ENCODE measurements at places on chromosomes 6 and 20.

GRCh38 chr6:12490351-12490903 lies 200.3 kb downstream of the EDN1 start:
- no peak for DNase-seq

GRCh38 chr20:11882651-11883050 lies 35.0 kb upstream of the BTBD3 start:
- DNase-seq = no peak

- DNase-seq = no peak
These were observed 763 bp downstream of the ZKSCAN8 start for GRCh38 chr6:28142446-28142845.

DNA sequence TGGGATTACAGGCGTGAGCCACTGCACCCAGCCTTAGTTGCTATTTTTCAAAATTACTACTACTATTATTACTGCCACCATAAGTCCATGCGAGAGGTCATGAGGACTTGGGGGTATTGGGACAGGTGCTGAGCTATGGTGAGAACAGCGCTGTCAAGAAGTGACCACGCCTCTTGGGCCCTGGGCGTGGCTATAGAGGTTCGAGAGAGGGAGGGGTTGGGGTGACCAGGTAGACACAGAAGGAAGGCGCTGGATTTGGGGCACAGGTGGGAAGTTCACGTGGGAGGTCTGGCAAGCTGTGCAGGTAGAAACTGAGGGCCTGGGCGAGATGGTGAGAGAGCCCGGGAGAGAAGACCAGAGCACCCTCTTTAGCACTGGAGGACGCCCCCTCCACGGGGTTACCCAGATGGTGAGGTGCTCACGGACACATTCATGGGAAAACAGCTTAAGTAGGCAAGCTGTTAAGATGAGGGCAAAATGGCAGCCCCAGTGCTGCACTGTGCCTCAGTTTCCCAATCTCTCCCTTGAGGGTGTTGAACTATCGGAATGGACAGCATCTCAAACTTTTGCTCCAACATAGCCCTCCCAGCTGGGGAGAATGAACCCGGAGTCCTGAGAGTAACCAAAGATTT lies 61.0 kb downstream of the RAB44 start:
- no peak for DNase-seq

DNA sequence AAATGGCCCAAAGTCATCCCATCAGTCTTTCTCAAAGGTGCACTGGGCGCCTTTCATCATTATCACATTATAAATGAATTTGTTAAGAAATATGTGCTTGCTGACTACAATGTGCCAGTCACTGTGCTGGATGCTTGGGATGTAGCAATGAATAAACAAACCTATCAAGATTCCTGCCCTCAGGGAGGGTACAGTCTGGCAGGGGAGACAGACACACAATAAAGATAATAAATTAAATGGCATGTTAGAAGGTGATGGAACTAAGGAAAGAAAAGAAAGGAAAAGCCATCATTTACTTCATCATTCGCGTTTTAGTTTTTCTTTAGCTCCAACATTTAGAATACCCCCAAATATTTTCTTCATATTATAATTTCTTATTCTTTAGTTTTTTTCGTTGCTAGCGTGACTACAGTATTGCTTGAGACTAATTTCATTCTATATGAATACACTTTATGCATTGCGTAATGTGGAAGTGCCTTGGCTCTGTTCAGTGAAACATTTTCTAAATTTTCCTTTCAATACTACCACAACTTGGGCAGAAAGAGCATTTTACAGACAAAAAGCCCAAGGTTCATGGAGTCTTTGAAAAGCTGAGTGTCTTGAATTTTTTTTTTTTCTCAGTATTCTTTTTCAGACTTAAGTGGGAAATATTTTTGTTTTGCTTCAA lies 48.7 kb upstream of the CITED2 start:
- DNase-seq = no peak

GRCh38 chr6:130134582-130134981 lies 88.2 kb downstream of the SAMD3 start:
- DNase-seq = no peak

GRCh38 chr20:49445176-49445575 lies 37.3 kb downstream of the KCNB1 start:
- no peak for DNase-seq

DNA sequence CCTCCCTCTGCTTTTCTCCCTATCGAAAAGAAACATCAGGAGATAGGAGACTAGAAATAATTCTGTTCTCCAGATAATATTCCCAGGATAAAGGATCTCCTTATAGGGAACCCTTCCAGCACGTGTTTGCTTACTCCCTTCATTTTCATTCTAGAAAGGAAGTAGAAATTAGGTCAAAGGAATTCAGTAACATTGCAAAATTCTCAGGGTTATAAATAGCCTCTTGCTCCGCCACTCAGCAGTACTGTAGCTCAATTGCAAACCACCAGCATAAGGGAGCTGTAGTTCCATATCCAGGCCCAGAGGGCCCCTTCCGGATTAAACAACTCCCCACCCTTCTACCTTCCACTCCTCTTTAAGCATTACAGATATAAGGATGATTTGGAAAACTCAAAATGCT lies 6.2 kb downstream of the ELMO2 start:
- DNase-seq = no peak

GRCh38 chr6:2554651-2555260 lies 196.0 kb downstream of the MYLK4 start:
- no peak for DNase-seq

GRCh38 chr20:37853823-37854375 lies 49.0 kb upstream of the VSTM2L start:
- DNase-seq = no peak

DNA sequence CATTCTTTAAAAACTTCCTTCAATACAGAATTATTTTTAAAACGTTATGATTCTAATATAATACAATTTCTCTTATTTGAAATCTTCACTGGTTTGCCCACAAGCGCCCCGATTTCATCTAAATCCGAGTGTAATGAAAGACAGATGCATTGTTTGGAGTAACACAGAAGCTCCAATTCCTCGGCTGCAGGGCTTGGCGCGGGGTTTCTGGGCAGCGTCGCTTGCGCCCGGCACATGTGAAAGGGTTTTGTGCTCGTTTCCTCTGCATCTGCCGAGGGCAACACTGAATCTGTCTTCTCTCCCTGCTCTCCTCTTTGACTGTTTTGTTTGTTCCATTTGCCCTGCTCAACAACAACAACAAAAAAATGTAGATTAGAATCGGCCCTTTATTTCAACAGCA lies 248.6 kb upstream of the QKI start:
- no peak for DNase-seq

- no peak for DNase-seq
These were observed 113.9 kb upstream of the TMEM170B start for GRCh38 chr6:11423667-11424066.

- peak; percentile 28 for DNase-seq
These were observed 35.4 kb upstream of the PIM1 start for GRCh38 chr6:37134396-37135191.

DNA sequence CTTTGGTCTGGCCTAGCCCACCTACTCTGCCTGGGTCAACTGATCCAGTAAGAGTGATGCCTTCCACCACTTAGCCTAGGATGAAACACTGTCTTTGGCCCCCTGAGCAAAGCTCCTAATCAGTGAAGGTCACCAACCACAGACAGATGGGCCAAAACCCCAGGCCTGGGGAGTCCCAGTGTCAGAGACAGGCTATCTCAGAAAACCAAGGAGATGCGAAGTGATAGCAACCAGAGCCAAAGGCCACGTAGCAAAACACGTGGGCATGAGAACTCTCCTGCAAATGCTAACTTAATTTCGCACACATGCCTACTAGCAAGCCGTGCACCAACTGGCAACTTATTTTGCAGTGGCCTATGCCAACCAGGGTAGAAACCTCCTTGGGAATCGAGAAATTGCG lies 29.1 kb downstream of the AGPAT4 start:
- DNase-seq = no peak

DNA sequence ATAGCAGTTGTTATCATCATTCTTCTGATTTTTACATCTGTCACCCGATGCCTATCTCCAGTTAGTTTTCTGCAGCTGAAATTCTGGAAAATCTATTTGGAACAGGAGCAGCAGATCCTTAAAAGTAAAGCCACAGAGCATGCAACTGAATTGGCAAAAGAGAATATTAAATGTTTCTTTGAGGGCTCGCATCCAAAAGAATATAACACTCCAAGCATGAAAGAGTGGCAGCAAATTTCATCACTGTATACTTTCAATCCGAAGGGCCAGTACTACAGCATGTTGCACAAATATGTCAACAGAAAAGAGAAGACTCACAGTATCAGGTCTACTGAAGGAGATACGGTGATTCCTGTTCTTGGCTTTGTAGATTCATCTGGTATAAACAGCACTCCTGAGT lies 2.1 kb downstream of the CALHM6 start:
- DNase-seq = no peak

DNA sequence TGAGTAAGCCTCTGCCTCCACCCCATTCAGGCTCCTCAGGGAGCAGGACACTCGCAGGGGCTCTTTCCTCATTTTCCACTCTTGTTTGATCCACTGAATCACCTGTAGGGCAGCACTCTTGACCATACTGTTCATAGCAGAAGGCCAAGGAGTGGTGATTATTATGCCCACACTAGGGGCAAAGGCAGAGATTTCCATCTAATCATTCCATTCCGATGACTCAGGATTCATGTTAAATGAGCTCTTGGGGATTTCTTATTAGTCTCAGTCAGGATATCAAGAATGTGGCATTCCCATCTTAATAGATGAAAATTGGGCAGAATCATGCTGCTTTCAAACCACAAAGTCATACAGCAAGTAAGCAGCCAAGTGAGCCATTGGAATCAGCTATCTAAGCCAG lies 101.9 kb upstream of the MOCS1 start:
- DNase-seq = no peak

GRCh38 chr6:22943327-22943726 lies 374.0 kb downstream of the HDGFL1 start:
- DNase-seq = no peak

DNA sequence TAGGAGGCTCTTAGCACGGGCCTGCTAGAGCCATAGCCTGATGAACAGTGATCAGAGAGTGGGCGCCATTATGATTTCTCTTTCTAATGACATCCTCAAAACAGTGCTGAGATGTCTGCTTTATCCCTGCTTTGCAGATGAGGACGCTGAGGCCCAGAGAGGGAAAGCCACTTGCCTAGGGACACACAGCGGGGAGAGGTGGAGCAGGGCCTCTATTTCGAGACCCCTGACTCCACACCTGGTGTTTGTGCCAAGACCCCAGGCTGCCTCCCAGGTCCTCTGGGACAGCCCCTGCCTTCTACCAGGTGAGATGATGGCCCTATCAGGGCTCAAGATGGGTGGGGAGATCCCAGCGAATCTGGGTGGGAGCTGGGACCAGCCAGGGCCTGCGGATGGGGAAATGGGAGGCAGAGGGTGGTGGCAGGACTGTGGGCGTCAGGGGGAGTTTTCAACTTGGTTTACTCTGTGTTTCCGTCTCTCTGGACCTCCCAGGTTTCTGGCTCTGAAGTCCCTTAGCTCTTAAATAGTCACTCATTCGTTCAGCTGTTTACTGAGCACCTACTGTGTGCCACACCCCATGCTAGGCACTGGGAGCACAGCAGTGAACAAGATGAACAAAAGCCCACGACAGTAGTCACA lies 36.7 kb downstream of the SRC start:
- no peak for DNase-seq

DNA sequence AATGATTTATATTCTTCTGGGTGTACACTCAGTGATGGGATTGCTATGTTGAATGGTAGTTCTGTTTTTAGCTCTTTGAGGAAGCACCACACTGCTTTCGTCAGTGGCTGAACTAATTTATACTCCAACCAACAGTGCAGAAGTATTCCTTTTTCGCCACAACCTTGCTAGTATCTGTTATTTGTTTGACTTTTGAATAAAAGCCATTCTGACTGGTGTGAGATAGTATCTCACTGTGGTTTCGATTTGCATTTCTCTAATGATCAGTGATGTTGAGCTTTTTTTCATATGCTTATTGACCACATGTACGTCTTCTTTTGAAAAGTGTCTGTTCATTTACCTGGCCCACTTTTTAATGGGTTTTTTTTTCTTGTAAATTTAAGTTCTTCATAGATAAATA lies 583.8 kb upstream of the ARID1B start:
- no peak for DNase-seq

GRCh38 chr6:68709882-68710281 lies 74.8 kb downstream of the ADGRB3 start:
- DNase-seq = no peak

- no peak for DNase-seq
These were observed 189.7 kb upstream of the JAG1 start for GRCh38 chr20:10863337-10864060.

DNA sequence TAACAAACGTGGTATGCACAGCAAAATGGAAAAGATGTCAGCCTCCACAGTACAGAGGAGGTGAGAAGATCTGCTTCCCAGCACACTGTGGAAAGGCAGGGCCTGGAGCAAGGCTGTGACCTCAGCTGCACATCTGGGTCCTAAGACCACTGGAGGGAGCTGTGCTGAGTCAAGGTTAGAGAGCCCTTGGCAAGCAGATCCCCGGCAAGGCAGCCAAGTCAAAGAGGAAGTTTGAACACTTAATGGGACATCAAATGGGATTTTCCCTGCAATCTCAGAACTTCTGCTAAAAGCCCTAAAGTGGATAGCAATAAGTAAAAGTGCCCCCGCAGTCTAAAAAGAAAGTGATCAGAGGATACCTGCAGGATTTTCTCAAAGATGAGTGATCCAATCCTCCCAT lies 39.5 kb downstream of the UNC5CL start:
- no peak for DNase-seq

- DNase-seq = no peak
These were observed 100.8 kb downstream of the L3MBTL3 start for GRCh38 chr6:130119211-130119610.

DNA sequence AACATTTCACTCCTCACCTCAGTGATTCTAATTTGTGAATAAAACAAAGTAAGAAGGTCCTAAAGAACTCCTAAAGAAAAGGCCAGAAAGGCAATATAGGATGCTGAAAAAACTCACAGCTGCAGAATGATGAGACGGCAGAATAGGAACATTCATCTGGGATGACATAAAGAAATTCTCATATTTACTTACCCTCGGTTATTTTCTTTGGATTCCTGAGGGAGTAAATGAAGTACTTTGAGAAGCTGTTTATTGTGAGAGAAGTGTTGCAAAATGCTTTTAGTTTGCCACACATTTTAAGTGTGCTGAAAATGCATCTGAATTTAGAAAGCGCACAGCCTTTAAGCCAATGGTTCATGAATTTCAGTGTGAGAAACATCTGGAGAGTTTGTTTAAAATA lies 35.7 kb upstream of the RBL1 start:
- DNase-seq = no peak

GRCh38 chr20:5806457-5807263 lies 56.5 kb downstream of the SHLD1 start:
- no peak for DNase-seq

- DNase-seq = no peak
These were observed 3.5 kb upstream of the RAMACL start for GRCh38 chr6:166589786-166590574.

- no peak for DNase-seq
These were observed 71.7 kb upstream of the LY86 start for GRCh38 chr6:6516666-6517458.

- no peak for DNase-seq
These were observed 303.8 kb upstream of the ECI2 start for GRCh38 chr6:4439159-4439558.

DNA sequence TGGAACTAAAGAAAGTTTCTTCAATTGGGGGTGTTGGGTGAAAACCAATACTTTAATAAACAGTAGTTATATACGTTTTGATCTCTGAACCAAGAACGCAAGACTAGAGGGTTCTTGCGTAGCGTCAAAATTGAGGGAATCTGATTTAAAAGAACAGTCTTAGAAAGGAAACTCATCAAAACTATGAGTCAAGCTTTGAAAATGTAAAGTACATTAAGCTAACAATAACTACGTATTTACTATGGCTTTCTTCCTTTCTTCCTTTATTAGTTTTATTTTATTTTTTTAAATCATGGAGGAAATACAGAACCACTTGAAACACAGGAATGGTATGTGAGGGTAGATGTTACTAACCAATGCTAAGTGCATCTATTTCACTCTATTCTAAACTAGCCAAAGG lies 287.0 kb upstream of the RSPO3 start:
- no peak for DNase-seq
